ENCODE measurements at places on chromosomes 2 and 18.

GRCh38 chr18:31512203-31512764 lies 14.3 kb downstream of the DSG2 start:
- DNase-seq = no peak

- no peak for DNase-seq
Measured at GRCh38 chr2:170576296-170576695, 138.8 kb upstream of the SP5 start.

- no peak for DNase-seq
Measured at GRCh38 chr2:199984755-199985154, 29.4 kb downstream of the MAIP1 start.

- DNase-seq = no peak
Measured at GRCh38 chr2:44777537-44777936, 164.0 kb upstream of the SIX3 start.

- no peak for DNase-seq
Measured at GRCh38 chr18:61965311-61965710, 72.5 kb upstream of the RNF152 start.

- no peak for DNase-seq
Measured at GRCh38 chr2:212124598-212124997, 414.0 kb downstream of the ERBB4 start.

GRCh38 chr18:25033747-25034471 lies 318.1 kb downstream of the ZNF521 start:
- DNase-seq = no peak

- DNase-seq = no peak
Measured at GRCh38 chr18:6404834-6405233, 9.9 kb downstream of the L3MBTL4 start.

DNA sequence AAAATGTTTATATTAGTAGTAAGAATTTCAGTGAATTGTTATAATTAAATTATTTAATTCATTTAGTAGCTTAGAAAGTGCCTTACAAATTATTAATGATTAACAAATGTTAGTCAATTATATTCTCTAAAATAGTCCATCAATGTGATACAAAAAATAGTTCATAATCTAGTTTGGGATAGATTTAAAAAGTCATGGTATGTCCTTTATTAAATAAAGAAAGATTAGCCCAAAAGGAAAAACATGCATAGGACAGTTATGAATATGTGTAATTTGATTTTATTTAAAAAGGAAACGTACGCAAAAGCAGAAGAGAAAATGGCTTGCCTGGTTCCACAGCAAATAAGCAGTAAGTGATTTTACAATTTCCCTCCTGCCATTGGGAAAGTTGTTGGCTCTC lies 768.5 kb downstream of the TRIB2 start:
- no peak for DNase-seq

GRCh38 chr18:37006742-37007141 lies 177.8 kb downstream of the KIAA1328 start:
- no peak for DNase-seq

GRCh38 chr2:217799563-217800432 lies 203.0 kb downstream of the TNS1 start:
- no peak for DNase-seq

- DNase-seq = no peak
Measured at GRCh38 chr2:113014067-113014466, 8.8 kb downstream of the IL36A start.

GRCh38 chr2:233367586-233367985 lies 13.3 kb downstream of the DGKD start:
- DNase-seq = no peak

GRCh38 chr2:24830786-24831185 lies 37.6 kb downstream of the CENPO start:
- no peak for DNase-seq

GRCh38 chr2:202945497-202945896 lies 33.4 kb downstream of the CARF start:
- no peak for DNase-seq

- DNase-seq = no peak
Measured at GRCh38 chr18:35345460-35345921, 1.3 kb upstream of the ZNF24 start.

DNA sequence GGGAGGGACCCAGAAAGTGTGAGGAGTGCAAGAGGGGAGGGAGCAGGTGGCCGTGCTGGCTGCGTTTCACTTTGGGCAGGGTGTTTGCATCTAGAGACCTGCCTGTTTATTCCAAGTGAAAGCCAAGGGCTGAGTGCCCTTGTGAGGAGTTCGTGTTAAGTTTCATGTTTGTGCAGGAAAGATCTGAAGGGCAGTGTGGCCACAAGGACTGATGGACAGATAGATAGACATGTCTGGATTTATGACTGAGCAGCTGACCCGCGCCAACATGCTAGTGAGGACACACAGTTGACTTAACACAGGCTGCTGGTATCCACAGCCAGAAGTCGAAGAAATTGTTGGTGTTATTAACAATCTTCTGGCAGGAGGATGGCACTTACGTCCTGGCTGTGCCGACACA lies 387.6 kb upstream of the TNP1 start:
- DNase-seq = peak; percentile 61

DNA sequence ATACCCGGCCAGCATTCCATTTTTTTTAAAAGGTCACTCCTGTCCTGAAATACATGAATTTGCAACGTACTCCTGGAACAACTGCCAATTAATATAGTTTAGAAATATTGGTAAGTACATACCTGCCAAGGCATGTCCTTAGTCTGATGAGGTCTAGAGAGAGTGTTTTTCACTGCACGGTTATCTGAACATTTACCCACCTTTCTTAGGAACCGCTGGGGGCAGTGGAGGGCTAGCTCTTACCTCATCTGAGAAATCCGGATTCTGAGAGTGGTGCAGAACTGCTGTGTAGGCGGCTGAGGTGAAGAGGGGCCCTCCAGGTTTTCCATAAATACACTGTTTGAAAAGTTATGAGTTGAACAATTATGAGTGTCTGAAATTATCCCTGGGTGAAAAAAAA lies 133.1 kb upstream of the CCDC195 start:
- no peak for DNase-seq

DNA sequence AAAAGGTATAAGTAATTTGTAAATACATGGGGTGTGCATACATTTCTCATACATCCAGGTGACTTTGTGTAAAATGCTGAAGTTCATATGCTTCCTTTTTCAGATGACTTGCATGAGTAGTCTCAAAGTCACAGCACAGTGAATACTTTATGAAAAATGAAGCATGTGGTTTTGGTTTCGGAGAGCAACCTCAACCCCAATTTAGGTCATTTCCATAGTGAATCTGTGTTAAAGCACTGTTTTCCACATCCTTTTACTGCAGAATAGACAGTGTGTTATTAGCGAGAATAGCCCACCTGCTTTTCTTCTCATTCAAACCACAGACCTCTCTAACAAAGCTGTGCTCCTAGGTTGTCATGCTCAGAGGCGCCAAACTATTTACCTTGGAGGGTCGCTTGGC lies 204.4 kb upstream of the RASGRP3 start:
- no peak for DNase-seq

DNA sequence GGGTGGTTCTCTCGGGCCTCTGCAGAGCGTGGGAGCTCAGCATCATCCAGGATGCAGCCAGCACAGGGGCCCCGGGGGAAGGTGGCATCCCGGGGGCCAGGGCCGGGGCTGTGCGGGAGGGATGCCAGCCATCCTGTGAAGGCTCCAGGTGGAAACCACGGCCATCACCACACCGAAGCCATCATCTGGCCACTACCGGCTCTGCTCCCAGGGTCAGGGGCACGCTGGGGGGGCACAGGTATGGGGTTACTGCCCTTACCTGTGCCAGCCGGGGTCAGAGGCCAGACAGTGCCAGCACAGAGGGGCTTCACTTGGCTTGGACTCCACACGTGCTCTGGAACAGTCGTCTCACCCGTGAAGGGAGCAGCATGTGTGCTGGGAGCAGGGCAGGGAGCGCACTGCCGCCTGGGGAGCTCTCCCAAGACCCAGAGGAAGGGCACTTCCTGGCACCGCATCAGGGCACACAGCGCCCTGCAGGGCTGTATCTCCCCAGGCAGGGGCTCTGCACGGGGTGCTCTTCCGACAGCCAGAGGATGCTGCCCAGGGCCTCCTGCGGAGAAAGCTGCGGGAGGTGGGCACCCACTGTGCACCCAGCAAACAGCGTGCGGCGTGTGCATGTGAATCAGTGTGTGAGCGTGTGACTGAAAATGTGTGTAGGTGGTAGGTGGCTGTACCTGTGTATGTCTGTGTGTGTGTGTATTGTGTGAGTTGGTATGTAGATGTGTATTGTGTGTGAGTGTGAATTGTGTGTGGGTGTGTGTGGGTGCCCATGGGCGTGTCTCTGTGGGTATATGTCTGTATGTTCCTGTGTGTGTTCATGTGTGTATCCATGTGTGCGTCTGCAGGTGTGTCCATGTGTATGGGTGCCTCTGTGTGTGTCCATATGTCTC lies 75.0 kb downstream of the PTGR3 start:
- no peak for DNase-seq

GRCh38 chr2:227796045-227796711 lies 17.5 kb upstream of the CCL20 start:
- no peak for DNase-seq

- no peak for DNase-seq
Measured at GRCh38 chr2:23900541-23901322, 26.2 kb downstream of the ATAD2B start.

- no peak for DNase-seq
Measured at GRCh38 chr2:120798567-120799247, 63.0 kb downstream of the GLI2 start.

DNA sequence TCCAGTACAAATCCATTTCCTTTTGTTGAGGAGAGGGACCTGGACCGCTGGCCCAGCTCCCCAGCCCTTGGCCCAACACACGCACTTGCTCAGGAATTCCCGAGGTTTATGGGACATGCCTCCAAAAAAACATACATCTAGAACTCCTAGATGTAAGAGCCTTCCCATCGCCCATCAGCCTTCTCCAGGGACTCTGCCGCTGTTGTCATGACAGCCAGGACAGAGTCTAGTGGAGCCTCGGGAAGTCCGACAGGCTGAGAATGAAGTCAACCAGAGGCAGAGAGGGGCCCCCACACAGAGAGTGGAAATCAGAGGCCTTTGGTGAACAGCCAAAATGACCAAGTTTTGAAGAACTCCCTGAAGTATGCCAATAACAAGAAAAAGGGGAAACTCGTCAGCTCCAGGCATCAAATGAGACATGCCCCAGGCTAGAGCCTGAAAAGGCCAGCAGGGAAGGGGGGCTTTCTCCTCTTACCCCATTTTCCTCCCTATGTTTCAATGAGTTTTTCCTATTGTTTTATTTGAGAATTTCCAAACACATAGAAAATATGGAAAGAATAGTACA lies 43.2 kb upstream of the CAB39 start:
- DNase-seq = no peak

DNA sequence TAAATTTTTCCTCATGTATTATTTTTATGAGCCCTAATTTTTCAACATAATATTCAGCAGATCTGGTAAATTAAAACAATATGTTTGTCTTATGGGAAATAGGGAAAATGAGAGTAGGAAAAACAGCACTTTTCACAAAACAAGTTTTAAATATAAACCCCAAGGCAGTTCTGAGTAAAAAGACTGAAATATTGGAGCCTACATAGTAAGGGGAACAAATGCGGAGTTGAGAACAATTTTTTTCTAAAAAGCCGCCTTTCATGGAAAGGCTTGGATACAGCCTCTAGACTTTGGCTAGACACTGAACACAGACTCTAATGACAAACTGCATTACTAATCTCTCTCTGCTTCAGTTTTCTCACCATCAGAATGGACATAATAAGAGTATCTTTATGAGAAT lies 174.1 kb downstream of the NOL4 start:
- DNase-seq = no peak

DNA sequence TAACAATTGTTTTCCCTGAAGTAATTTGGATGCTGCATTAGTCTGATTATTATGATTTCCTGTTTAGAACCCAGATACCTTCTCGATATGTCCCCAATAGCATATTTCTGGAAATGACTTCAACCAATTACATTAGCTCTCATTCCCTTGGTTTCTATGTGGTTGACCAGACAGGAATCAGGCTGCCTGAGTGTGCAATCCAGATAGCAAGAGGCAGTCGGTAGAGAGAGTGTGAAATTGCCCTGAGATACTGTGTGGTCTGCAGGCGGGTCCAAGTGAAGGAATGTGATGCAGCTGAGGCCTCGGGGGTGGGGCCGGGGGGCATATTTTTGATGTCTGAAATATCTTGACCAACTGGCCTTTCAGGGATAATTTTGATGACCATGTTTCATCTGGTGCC lies 143.9 kb upstream of the ITGA6 start:
- peak; percentile 68 for DNase-seq

DNA sequence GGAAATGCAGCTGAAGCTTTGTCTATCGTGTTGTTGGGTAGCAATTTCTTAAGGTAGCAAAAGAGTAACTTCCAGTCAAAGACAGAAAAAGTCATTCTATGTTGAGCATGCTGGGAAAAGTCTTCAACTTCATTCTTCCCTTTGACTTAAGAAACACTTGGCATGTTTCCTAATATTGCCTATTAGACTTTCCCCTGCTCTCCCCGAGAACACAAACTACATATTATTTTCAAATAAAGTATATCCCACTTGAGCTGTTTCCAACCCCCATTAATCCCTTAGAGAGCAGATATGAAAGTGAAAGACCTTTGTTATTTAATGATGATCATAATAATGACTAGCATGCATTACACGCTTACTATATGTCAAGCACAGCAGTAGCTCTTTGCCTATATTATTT lies 136.0 kb upstream of the SPOPL start:
- DNase-seq = no peak

- no peak for DNase-seq
Measured at GRCh38 chr18:13222856-13223281, 4.3 kb downstream of the LDLRAD4 start.

- DNase-seq = no peak
Measured at GRCh38 chr2:242051463-242051862, 181.9 kb downstream of the RTP5 start.

DNA sequence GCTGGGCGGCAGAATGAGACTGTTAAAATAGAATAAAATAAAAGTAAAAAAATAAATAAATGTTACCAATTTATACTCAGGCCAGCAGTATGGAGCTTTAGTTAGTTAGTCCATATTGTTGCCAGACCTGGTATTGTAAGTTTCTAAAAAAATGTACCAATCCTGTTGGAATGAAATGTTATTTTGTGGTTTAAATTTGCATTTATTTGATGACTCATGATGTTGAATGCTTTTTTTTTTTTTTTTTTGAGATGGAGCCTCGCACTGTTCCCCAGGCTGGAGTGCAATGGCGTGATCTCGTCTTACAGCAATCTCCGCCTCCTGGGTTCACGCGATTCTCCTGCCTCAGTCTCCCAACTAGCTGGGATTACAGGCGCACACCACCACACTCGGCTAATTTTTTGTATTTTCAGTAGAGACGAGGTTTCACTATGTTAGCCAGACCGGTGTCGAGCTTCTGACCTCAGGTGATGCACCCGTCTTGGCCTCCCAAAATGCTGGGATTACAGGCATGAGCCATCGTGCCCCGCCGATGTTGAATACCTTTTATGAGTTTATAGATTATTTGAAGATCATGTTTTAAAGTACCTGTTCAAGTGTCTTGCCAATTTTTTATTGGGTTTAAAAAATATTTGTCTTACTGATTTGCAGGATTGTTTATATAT lies 5.7 kb upstream of the PTPRN start:
- no peak for DNase-seq

GRCh38 chr18:5488844-5489243 lies 55.0 kb downstream of the EPB41L3 start:
- no peak for DNase-seq

GRCh38 chr18:58046794-58047555 lies 2.9 kb downstream of the NEDD4L start:
- DNase-seq = no peak

GRCh38 chr2:21590026-21590690 lies 466.4 kb downstream of the TDRD15 start:
- DNase-seq = no peak

GRCh38 chr2:133885847-133886246 lies 317.6 kb upstream of the NCKAP5 start:
- no peak for DNase-seq

Measured in CMK (cell line).